Bone marrow (tissue), 2 donors: ENCODE measurements at places on chromosomes 5 and 9.

GRCh38 chr5:180801596-180802324 lies 846 bp downstream of the MGAT1 start:
- no peak for DNase-seq

- DNase-seq, result no peak
Measured at GRCh38 chr5:133605323-133605722, 7.0 kb downstream of the FSTL4 start.

DNA sequence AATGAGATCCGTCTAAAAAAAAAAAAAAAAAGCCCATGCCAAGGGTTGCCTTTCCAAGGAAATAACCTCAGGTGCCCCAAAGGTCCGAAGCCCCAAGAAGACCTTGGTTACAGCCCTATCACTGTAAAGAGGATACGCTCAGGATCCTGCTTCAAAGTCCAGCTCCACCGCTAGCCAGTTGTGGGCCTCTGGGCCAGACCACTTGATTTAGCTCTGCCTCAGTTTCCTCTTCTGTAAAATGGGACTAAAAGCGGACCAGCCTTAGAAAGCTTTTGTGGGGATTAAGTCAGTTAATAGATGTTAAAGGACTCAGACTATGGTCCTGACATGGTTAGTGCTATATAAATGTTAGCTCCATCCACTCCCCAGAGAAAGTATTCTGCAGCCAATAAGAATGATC lies 48.7 kb upstream of the ORM1 start:
- no peak for DNase-seq

DNA sequence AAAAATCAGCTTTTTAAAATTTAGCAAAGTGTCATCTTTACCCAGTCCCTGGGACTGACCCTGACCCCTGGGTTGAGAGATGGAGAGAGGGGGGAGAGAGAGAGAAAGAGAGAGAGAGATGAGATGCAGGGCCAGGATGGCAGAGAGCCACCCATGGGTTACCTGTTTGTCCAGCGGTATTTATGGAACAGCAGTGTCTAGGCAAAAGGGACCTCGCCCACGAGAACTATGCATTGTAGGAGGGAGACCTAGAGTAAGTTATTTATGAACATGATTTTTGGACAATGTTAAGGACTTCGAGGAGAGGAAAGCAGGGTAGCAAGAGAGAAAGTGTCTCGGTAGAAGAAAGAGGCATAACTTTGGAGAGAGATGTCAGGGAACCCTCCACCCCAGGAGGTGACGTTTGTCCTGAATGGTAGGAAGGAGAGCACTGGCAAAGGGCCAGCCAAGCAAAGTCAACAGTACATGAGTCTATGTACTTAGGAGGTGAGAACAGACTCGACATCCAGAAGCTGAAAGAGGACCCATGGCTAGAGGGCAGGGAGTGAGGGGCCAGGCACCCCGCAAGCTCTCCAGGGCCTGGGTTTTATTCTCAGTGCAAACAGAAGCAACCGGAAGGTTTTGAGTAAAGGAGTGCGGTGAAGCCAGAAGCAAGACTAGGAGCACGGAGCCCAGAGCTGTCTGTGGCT lies 30.5 kb upstream of the MSX2 start:
- DNase-seq, result no peak

DNA sequence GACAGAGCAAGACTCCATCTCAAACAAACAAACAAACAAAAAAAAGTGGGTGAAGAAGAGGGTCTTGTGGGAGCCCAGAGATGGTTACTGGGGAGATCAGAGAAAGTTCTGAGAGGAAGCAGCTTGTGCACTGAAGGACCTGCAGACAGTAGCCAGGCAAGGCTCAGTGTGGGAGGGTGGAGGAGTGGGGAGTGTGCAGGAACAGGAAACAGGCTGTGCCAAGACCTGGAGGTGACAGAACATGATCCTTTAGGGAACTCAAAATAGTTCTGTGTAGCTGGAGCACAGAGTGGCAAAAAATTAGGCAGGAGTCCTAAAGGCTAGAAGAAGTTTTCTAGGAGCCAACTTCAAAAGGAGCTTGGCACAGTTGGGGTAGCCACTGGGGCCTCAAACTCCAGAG lies 19.2 kb upstream of the NANS start:
- no peak for DNase-seq

GRCh38 chr5:905139-905642 lies 12.5 kb downstream of the TRIP13 start:
- no peak for DNase-seq

GRCh38 chr5:133905424-133905823 lies 63.0 kb downstream of the C5orf15 start:
- no peak for DNase-seq

GRCh38 chr9:5446451-5447236 lies 3.7 kb upstream of the CD274 start:
- DNase-seq, result no peak
